HL-60 (cell line): ENCODE measurements at places on chromosomes 3 and 15.

GRCh38 chr3:159795042-159795441 lies 193.6 kb upstream of the IL12A start:
- no peak for DNase-seq

DNA sequence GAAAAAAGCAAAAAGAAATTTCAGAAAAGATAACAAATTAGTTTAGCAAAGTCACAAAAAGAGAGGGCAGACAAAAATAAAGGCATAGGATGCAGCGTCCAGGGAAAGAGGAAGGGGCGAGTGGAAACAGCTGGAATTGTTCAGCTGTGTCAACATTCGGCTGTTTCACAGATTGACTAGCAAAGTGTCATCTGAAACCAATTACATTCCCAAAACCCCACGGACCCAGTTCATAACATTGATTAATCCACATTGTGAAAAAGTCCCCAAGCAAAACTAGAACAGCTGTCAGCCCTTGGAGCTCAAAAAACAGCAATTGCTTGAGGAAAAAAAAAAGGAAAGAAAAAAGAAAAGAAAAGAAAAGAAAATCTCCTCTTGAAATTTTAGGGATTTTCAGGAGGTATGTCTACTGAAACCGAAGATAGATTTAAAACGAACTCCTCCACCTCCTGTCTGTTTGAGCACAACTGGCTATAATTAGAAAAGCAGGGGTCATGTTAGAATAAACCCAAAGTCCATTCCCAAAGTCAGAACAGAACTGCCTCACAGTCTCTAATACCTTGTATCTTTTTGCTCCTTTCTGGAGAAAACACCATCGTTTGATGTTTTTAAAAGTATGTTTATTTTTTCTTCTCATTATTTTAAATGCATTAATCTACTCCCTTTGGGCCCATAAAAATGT lies 159.6 kb downstream of the RORA start:
- DNase-seq: no peak

DNA sequence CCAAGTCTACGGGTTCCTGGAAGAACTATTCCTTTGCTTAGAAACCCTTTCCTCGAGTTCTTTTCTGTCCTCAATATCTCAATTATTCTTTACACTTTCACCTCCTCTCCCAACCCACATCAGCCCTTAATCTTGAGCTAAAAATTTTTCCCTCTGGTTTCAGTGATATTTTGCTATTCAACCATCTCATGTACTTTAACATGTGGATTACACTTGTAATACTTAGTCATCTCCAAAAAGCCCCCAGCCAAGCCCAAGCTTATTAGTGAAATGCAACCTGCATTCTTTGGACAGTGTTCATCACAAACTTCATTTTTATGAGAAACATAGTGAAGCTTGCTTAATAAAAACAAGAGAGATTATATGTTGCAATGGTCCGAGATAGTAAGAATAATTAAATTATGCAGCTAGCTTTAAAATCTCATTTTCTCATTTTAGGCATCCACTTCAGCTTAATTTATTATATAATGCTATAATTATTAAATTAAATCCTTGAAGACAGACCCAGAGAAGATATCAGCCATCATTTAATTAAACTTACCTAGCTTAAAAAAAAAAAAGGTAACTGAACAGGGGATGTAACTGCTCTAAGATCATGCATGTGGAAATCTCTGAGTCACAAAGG lies 534.5 kb upstream of the TBL1XR1 start:
- no peak for DNase-seq

- no peak for DNase-seq
These were observed 1135.1 kb downstream of the TUSC7 start for GRCh38 chr3:117844676-117845075.

- no peak for DNase-seq
These were observed 277.1 kb upstream of the UMPS start for GRCh38 chr3:124453189-124453588.
